ENCODE measurements at places on chromosomes 12 and 14.

DNA sequence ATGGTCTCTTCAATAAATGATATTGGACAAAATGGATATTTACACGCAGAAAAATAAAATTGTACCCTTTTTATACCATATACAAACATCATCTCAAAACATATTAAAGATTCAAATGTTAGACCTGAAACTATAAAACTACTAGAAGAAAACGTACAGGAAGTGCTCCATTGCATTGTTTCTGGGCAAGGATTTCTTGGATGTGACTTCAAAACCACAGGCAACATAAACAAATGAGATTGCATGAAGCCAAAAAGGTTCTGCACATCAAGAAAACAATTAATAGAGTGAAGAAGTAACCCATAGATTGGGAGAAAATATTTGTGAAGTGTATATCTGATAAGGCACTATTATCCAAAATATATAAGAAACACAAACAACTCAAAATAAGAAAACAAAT is 812.4 kb downstream of the NRXN3 start:
- no peak for DNase-seq

DNA sequence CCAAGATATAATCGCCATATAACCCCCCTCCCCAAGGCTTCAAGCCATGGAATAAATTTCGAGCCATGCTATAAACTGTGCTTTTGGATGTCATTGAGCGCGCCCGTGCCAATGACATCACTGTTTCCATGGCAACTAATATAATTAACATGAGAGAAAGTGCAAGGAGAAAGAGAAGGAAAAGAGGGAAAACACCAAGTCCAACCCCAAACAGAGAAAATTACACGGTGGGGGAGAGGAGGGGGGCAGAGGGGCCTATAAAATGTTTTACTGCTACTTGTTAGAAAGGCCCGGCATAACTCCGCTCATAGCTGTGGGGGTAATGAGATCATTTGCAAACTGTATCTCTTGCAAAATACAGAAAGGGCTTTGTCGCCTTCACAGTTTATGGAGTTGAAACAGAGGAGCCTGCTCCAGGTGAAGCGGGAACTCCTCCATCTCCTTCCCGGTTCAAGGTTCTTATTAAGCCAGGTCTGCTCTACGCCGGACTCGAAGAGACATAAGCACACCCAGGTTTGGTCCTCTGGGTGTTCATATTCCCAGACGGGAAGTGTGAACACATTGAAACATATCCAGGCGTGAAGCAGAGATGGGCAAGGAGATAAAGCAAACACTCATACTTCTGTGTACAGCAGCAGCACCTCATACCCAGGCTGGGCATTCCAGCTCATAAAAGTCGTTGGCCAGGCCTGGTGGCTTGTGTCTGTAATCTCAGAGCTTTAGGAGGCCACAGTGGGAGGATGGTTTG is 99.1 kb upstream of the MAP1LC3B2 start:
- DNase-seq: peak; percentile 39

DNA sequence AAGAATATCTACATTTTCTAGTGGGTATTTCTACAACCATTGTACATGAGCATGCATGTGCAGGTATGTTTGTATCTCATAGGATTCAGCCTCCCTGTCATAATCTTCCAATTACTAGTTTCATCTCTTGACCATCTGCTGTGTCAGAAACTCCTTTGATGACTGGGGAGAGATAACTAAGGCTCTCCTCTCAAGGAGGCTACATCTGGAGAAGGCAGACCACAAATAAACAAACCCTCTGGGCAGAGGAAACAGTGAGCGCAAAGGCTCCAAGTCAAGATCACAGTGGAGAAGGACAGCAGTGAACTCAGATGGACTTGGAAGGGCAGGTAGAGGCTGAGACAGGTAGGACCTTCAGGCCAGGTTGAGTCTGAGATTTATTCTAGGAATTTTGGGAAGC is 166.4 kb downstream of the PELI2 start:
- no peak for DNase-seq

DNA sequence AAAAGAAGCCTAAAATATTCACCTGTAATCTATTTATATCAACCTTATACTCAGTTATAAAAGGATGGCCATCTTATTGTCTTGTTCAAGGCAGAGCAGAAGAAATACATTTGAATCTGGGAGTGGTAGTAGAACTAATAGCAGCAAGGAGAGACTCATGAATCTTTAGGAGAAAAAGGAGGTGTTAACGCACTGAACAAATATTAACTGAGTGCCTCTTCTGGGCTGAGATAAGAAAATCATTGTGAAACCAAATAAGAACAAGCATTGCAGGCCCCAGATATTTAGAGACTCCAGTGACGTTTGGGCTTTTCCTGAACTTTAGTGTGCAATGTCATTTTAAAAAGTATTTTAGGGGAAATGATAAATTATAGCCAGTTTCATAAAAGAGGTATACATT is 790.6 kb downstream of the DIO2 start:
- DNase-seq: no peak

All from prostate gland (tissue), 2 donors.